Left lobe of liver (tissue), 2 donors: ENCODE measurements at places on chromosomes 2 and 18. TPM values are rescaled to one million over a fixed set of nuclear protein-coding genes. Genes with fewer than 3 reads are reported as not detected.

GRCh38 chr18:24136967-24137373, 1.9 kb upstream of the CABYR start:
- DNase-seq: no peak

Gene FASTKD1
- total RNA-seq: 10.6 TPM

DNA sequence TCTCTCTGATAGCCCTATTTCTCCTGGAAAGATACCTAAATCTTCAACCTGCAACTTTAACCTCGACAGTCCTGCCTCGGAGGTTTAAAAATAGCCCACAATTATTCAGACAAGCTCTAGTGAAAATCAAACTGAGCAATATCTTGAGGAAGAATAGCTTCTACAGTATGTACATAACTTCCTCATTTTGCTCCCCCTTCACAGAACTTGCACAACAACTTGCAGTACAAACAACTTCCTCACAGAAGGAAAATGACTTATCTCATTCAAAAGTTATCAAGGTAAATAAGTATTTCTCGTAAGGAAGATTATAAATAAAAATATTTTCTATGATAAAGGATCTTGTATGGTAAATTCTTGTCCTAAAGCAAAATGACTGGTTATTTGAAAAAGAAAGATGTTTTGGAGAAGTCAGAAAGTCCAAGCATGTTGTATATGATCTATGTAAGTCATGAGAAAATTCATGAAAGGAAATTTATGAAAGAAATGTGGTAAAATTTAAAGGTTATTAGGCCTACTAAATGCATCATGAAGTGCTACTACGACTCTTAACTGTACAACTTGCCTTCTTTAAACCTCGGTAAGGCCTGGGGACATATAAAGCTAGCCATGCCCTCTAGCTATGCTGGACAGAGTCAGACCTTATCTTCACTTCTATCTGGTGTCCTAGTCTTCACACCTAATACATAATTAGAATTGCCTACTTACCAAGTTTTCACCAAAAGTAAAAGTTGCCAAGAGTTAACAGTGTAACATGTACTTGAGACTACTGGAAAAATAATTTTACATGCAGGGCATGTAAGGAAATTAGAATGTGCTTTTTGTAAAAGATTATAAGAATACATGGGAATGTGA, 394.5 kb downstream of the DLGAP1 start:
- DNase-seq: no peak

Gene KLHL30
- 0.10 TPM for total RNA-seq

GRCh38 chr2:39033980-39034379, 86.9 kb downstream of the SOS1 start:
- DNase-seq: no peak

- no peak for DNase-seq
Observed at GRCh38 chr18:75582406-75582821, 154.9 kb upstream of the SMIM21 start.

Gene HAAO
- 188 TPM for total RNA-seq

- no peak for DNase-seq
Observed at GRCh38 chr2:182530636-182531035, 103.8 kb upstream of the PDE1A start.

- no peak for DNase-seq
Observed at GRCh38 chr2:178491612-178492011, 11.4 kb downstream of the PLEKHA3 start.

DNA sequence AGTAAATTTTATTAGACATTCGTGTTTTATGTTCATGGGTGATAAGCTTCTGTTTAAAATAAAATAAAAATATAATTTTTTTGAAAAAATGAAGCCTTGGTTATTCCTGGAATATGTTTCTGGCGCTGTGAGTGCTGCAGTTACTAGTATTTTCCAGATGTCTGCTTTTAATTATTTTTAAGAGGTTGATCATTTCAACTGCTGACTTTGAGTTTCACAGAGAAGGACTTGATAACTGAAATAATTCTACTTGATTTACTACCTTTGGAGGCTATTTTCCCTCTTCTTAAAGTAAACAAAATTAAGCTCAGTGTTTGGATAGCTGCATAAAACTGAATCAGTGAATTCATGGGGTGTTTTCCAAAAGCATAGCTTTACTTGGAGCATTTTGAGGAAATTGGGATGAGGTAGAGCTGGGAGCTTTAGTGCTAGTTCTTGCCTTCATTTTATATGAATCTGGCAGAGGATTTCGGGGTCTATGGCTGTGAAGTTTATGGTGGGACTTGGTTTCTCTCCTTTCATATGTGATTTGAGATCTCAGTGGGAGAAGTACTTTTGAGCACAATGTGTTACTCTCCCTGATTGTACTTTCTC, 666.5 kb downstream of the DCDC2C start:
- DNase-seq: no peak

Gene AFF3
- total RNA-seq: 2.3 TPM

Gene NR4A2
- total RNA-seq: 0.91 TPM

Gene B3GNT7
- 1.6 TPM for total RNA-seq

Gene DOK6
- total RNA-seq: 2.4 TPM

Gene SIX3
- not detected for total RNA-seq
